ENCODE measurements at places on chromosomes 4 and X.
A peak's percentile ranks its signal among the peaks of the same experiment; 100 is the strongest.

DNA sequence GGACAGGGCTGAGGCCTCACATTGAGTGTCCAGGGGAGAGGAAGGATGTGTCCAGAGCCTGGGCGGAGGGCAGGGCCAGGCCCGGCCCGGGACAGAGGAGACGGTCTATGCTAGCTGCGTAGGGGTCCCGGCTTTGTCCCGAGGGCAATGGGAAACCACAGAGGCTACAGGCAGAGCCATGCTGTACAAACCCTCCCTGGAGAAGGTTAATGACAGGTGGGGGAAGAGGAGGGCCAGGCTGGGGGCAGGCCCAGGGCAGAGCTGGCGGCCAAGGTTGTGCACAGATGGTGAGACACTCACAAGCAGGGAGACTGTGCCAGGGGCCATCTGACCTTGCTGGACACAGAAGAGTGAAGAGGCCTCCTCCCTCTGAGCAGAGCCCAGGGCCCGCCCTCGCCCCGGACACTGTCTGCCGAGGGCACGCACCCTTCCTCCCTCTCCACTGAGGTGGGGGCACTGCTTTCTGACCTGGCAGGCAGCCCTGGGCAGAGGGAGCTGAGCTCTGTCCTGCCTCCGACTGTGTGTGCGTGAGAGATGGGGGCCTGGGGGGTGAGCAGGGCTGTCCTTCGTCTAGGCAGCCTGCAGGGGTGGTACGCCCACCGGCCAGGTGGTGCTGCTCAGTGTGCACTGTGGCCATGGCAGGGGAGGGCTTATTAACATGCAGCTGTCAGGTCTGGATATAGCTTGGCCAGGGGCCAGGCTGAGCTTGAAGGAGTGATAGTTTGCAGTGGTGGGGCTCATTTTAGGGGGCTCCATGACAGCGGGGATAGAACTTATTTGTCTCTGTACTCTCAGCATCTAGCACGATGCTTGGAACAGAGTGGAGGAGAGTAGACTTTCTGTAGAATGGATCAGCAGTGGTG is 75.7 kb upstream of the LRPAP1 start:
- DNase-seq = no peak

DNA sequence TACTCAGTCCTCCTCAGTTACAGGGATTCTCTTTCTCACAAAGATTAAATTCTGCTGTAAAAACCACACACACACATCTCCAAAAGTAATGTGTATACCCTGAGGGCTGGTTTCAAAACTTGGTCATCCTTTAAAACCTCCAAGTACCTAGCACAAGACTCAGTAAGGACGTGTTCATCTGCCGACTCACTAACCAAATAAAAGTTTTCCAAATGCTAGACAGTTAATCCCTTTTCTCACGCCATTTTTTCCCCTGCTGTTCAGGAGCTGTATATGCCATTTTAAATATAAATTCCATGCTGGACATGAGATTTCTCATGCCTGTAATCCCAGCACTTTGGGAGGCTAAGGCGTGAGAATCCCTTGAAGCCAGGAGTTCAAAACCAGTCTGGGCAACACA is 3.9 kb upstream of the SAT1 start:
- DNase-seq = no peak

DNA sequence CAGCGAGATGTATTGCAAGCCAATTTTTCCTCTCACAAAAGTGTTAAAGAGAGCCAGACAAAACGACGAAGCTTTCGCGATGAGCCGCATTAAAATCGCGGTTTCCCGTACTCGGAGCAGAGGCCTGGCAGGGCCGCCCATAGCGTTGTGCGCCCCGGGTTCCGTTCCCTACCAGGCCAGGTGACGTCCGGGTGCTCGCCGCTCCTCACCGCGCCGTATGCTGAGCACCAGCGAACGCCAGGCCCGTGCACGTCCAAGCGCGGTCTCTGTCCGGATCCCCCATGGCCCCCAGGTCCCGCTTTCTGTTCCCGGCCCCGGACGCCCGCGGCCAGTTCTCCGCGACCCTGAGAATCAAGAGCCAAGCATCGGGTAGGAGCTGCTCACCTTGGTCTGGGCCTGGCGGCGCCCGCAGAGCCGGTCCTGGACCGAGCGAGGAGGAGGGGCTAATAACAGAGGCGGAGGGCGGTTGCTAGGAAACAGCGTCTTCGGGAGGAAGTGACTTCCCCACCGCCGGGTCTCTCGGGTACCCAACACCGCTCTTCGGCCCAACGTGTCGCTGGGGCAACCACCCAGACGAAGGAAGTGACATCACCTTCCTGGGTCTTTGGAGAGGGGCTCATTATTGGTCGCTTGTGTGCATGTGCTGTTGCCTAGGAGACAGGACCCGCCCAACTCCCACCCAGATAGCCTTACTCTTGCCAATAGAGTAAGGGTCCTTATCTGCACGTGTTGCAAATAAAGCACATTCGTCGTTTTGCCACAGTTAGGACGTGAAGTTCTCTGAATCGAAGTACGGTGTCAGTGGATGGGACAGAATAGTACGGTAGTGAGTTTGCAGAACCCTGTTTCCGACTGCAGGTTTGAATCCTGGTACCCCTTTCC is at the start of gene MAP9:
TSS of gene MAP9 (minus strand) at position 579 of the 882 bp plus-strand sequence. CDS start 1,115 bp downstream, outside the sequence.
- peak; percentile 97 for DNase-seq

GRCh38 chrX:15855568-15856221 is 1.1 kb upstream of the AP1S2 start:
- no peak for DNase-seq

DNA sequence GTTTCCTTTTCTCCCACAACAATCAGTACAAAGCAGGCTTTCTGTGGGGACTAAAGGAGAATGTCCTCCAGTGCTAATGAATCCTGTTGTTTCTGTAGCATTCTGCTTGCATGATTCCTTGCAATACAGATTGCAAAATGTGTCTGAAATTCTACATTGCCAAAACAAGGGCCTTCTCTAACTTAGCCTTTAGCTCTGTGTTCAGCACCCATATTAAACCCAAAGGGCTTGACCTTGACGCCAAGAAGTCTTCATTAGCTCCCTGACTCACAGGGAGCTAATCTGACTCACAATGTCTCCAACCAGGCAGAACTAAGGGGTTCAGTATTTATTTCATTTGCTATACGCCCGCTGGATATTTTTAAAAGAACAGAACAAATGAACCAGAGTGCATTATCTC is 241.4 kb upstream of the CLNK start:
- no peak for DNase-seq

DNA sequence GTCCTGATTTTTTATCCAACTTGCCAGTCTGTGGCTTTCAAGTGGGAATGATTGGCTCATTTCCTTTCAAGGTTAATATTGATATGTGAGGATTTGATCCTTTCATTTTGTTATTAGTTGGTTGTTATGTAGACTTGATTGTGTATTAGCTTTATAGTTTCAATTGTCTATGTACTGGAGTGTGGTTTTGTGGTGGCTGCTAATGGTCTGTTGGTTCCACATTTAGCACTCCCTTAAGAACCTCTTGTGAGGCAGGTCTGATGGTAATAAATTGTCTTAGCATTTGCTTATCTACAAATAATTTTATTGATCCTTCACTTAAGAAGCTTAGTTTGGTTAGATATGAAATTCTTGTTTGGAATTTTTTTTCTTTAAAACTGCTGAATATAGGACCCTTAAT is 190.6 kb downstream of the CPXCR1 start:
- no peak for DNase-seq

DNA sequence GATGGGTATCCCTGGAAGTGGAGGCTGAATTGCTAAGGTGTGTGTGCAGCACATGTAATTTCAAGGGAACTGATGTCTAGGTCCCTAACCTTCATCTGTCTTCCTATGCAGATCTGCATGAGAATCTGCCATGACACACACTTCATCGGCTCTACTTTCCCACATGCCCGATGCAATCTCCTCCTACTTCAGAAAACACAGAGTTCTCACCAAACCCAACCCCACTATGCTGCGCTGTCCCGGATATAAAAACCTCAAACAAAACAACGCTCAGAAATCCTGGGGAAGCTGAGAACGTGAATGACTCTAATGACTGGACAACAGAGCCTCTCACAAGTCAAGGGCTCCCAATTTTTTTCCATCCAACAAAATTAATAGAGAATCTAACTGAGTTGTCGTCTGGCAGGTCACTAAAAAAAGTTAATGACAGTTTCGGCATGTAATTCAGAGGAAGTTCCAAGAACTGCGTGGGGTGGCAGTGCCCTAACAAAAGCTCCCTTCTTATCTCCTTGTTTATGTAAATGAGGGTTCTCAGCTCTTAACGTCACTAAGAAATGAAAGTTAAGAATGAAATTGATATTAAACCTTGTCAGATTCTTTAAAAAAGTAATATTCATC is 39.0 kb downstream of the STX18 start:
- no peak for DNase-seq

DNA sequence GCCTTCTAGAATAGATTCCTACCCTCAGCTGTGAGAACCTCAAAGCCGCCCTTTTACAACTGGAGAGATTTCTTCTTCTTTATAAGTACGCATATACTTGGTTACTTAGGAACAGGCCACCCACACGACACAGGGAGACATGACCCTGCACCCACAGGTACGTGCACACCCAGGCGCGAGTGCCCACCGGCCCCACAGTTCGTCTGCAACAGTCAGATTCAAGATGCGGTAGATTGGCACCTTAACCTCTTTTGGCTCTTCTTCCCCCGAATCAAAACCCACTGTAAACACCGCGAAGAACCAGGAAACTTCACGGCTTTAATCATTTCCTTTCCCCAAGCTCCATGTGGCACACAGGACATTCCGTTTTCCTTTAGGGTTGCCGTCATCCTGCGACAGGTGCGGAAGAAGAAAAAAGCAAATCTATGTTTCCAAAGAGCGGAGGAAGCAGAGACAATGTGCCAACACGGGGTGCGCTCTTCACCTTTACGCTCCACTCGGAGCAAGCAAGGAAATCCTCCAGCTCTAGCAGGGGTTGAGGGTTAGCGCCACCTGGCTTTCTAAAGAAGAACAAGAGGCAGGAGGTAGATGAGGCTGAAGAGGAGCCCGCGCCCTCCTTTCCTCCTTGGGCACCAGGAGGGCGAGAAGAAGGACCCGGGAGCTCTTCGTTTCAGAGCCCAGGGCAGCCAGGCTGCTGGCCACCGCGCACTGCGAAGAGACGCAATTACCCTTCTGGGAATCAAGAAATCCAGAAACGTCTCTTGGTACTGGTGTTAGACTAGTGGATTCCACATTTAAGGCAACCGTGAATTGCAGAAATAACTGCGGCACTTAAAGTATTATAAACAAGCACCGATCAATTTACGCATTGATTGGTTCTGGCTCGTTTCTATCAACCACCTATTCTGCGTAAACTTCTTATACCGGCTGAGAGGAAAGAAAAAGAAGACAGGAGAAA is 35.7 kb downstream of the HAND2 start:
- peak; percentile 48 for DNase-seq

DNA sequence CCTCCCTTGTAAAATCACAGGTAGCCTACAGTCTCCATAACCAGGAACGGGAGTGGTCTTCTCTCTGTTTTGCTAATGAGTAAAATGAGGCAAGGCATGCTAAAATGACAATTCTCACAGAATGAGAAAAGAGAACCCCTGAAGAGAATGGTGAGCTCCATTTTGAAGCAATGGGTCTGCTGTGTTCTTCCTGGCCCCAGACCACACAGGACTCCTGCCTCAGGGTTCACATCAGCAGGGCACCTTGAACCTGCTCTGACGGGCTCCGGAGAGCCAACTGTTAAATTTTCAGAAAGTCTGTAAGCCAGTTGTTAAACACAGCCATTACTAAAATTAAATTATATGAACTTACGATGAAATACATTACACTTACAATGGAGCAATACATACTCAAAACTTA is 32.1 kb upstream of the RBM47 start:
- no peak for DNase-seq

- no peak for DNase-seq
These were observed 7.6 kb downstream of the MAD2L1 start for GRCh38 chr4:120059036-120059435.

GRCh38 chrX:56069299-56069931 is 162.7 kb upstream of the KLF8 start:
- DNase-seq = no peak

DNA sequence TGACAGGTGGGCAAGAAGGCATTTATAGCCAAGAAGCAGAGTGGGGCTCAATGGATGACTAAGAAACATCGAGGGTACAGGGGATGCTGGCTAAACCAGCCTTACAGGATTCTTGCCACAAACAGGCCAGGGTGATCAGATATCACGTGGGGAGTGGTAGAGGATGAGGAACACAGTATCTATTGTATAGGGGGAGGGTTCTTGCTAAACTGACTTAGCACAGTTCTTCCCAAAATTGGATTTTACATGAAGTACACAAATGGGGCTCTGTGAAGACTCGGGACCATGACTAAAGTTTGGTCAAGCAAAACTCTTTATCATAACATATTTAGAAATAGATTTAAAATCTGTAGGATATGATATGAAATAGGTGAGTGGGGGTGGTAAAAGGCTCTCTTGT is 144.0 kb upstream of the ATOH1 start:
- DNase-seq = no peak

DNA sequence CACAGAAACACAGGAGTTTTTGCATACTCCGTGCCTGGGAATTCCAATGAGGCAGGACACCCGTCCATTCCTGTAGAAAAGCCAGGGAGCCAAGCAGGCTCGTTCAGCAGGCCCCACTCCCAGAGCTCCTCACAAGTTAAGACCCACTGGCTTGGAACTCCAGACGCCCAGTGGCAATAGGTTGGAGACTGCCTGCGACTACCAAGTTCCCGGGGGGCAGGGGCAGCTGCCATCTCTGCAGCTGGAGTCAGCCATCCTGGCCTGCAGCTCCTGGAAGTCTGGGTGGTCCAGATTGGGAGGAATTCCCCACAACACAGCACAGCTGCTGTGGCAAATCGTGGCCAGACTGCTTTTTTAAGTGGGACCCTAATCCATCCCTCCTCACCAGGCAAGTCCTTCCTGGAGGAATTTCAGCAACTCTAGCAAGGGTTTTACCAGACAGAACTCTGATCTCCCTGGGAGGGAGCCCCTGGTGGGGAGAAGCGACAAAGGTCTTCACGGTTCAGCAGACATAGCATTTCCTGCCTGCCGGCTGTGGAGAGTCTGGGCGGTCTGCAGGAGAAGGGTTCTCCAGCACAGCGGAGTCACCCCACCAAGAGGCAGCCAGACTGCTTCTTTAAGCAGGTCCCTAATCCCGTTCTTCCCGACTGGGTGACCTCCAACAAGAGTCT is 231.9 kb downstream of the STPG2 start:
- DNase-seq = no peak

DNA sequence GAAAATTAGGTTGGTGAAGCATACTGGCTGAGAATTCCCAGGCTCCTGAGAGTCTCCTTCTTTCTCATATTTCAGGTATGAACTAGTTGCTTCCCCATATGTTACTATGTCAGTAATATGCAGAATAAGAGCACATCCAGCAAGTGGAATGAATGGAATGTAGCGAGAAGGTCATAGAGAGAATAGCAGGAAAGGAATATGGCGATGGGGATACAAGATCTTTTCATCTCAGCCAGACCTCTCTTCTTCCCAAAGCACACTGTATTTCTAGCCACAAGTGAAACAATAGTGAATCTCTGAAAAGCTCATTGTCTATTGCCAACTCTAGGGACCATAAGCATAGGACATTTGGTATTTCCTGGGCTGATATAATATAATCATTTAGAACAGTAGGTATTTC is 54.6 kb upstream of the MMAA start:
- DNase-seq = no peak

- no peak for DNase-seq
These were observed 49.1 kb downstream of the TLR10 start for GRCh38 chr4:38733663-38734062.

Measured in CD4-positive, alpha-beta T cell treated with Interferon gamma for 1 hour (primary cell).